ENCODE measurements at places on chromosomes 7 and 10.

- no peak for DNase-seq
Observed at GRCh38 chr10:19877466-19878255, 61.4 kb downstream of the PLXDC2 start.

DNA sequence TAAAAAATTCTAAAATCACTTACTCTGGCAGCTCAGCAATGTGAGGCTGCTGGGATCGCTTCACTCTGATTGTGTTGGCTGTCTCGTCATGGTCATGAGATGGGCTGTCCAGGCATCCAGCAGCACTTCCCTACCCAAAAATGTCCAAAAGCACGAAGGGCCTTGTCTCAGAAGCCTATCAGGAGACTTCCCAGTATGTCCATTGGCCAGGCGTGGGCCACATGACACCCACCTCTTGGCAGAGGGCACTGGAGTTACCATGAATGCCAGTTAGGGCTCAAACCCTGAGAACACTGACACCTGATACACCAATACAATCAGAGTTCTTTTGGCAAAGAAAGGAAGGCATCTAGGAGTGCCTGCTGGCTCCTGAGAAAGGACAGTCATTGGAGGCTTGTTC lies 27.0 kb upstream of the GLI3 start:
- DNase-seq: no peak

- no peak for DNase-seq
Observed at GRCh38 chr7:150524018-150524417, 9.3 kb downstream of the GIMAP7 start.

- DNase-seq: no peak
Observed at GRCh38 chr10:51023636-51024035, 50.7 kb upstream of the PRKG1 start.

DNA sequence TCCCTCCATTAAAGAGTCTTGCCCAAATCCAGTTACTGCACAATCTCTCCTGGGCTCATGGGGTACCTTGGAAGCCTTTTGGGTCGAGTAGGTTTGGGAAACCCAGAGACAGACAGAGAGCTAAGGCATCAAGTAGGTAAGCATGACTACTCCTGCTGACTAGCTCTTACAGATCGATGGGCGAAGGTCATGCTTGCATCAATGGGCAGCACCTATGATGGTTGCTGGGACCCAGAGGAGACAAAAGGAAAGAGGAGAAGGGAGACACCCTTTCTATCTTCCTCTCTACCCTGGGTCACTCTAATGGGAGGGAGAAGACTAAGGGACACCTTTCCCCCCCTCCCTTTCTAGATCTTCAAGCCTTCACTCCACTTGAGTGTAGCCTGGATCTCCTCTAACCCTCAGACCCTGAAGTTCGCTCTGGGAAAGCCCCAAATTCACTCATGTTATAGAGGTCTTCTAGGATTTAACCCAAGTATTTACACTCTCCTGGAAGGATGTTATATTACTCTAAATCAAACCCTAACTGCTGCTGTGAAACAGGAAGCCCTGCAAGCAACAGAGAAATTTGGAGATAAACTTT lies 31.6 kb upstream of the ZNF746 start:
- no peak for DNase-seq

DNA sequence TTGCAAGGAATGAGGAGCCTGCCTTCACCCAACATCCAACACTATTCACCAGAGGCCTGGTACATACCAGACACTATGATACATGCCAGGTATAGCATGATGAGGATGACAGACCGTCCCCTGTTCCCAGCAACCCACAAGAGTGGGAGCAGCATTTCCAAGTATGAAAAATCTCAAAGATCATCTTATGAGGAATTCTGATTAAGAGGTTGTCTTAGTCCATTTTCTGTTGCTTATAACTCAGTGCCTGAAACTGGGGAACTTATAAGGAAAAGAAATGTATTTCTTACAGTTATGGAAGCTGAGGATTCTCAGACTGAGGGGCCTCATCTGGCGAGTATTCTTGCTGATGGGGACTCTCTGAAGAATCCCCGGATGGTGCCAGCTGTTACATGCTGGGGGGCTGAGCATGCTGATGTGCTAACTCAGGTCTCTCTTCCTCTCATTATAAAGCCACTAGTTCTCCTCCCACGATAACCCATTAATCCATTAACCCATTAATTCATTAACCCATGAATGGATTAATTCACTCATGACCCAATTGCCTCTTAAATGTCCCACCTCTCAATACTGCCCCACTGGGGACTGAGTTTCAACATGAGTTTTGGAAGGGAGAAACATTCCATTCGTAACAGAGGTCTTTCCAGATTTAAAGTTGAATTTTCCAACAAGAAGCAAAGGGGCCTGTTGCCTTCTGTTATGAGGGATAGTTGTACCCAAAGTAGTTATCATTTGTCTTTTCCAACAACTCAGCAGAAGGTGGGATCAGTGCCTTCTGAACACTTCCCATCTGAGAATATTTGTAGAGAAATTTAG lies 173.9 kb downstream of the HERPUD2 start:
- DNase-seq: no peak

GRCh38 chr7:4631380-4632179 lies 50.5 kb upstream of the FOXK1 start:
- DNase-seq: no peak

DNA sequence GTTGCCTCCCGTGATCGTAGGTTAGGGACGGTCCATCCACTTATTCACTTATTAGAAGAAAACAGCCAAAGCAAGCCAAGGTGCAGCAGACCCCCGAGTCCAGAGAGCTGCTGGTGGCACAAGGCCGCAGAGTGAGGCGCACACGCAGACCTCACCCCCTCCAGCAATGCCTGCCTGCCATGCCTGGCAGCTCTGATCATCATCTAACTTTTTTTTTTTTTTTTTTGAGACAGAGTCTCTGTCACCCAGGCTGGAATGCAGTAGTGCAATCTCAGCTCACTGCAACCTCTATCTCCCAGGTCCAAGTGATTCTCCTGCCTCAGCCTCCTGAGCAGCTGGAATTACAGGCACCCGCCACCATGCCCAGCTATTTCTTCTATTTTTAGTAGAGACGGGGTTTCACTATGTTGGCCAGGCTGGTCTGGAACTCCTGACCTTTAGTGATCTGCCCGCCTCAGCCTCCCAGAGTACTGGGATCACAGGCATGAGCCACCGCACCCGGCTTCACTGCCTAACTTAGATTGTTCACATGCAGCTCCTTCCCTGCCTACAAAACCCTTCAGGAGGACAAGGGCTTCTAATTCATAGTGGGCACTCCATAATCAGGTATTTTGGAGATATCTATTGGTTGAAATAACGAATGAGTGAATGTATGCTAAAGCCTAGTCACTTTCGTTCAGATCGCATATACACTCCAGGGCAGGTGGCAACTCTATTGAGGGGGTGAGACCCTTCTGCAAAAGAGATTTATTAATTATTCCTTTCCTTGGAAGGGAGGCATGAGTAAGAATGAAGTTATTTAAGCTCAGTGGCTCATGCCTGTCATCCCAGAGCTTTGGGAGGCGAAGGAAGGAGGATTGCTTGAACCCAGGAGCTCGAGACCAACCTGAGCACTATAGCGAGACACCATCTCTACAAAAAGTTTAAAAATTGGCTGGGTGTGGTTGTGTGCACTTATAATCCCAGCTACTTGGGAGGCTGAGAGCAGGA lies 15.9 kb downstream of the TRIM56 start:
- no peak for DNase-seq

DNA sequence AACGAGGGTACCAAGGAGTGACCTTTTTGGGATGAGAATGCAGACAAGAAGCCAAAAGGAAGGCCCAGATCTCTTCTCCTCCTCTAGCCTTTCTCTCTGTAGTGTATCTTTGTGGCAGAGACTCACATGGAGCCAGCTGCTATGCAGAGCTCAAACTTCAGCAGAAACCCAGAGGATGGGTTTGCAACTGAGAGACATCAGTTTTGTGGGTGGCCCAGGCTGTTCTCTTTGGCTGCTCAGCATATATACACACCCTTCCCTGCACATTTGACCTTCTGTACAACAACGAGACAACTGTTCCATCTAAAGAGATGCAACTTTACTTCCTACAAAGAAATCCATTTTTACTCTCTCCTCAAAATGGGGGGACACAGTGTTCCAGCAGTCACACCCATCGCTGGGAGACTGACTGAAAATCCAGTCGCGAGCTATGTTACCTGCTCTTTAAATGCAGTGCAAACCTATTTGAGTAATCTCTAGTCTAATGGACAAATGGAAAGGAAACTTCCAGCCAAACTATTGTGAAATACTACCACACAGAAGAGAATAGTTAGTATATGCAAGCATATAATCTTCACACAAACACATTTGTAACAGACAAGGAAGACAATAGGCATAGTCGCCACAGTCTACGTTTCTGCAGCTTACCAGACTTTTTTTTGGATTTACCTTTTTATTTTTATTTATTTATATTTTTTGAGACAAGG lies 51.2 kb downstream of the GTF2I start:
- DNase-seq: no peak

GRCh38 chr7:156479596-156479995 lies 161.0 kb upstream of the RNF32 start:
- DNase-seq: no peak

DNA sequence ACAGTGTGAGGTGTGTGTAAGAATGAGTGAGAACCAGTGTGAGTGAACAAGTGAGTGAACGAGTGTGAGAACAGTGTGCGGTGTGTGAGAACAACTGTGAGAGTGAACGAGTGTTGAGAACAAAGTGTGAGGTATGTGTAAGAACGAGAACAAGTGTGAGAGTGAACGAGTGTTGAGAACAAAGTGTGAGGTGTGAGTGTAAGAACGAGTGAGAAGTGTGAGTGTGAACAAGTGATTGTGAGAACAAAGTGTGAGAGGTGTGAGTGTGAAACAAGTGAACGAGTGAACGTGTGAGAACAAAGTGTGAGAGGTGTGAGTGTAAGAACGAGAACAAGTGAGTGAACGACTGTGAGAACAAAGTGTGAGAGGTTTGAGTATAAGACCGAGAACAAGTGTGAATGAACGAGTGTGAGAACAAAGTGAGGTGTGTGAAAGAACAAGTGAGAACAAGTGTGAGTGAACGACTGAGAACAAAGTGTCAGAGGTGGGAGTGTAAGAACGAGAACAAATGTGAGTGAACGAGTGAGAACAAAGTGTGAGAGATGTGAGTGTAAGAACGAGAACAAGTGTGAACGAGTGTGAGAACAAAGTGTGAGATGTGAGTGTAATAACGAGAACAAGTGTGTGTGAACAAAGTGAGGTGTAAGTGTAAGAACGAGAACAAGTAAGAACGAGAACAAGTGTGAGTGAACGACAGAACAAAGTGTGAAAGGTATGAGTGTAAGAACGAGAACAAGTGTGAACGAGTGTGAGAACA lies 47.9 kb downstream of the ESYT2 start:
- no peak for DNase-seq

GRCh38 chr10:93565446-93565845 lies 1.0 kb upstream of the FFAR4 start:
- DNase-seq: no peak

DNA sequence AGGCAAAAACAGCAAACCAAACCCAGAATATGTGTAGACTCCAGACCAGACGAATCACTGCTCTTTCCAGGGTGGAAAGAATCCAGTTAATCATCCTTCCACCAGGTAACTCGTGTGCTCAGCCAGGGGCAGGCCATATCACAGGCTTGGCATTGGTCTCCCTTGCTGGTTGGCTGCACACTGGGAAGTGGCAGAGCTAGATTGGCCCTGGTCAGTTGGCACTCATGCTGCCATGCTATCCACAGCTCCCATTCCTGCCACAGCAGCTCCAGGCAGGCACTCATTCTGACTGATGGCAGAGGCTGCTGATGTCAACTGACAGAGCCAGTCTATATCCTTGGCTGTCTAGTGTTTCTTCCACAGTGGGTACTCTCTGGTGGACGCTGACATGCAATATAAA lies 9.7 kb upstream of the GDF10 start:
- DNase-seq: no peak

DNA sequence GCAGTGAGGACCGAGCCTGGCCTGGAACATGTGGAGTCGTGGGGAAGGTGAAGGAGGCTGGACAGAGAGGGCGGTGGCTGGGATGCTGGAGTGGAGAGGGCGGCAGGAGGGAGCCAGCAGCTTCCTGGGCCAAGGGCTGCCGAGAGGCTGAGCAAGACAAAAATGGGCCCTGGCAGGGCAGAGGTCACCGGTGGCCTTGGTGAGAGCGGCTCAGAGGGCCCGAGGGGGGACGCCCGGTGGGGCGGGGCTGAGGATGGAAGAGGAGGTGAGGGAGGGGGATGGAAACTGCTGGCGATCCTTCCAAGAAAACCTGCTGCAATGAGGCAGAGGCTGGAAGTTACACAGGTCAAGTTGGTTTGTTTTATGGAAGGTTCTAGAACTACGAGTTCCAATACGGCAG lies 69.5 kb downstream of the ELFN1 start:
- no peak for DNase-seq

DNA sequence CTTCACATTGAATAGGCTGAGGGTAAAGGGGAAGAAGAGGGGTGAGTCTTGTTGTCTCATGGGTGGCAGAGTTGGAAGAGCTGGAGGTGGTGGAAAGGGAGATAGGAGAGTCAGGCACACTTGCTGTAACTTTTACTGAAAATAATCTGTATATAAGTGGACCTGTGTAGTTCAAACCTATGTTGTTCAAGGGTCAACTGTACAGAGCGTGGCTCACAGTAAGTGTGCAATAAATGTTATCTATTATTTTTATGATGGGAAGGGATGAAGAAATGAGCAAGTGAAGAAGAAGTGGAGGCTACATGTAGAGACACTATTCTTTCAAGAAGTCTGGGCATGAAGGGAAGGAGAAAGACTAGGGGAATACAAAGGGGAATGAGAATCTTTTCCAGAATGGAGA lies 71.5 kb upstream of the FAM133B start:
- DNase-seq: no peak

DNA sequence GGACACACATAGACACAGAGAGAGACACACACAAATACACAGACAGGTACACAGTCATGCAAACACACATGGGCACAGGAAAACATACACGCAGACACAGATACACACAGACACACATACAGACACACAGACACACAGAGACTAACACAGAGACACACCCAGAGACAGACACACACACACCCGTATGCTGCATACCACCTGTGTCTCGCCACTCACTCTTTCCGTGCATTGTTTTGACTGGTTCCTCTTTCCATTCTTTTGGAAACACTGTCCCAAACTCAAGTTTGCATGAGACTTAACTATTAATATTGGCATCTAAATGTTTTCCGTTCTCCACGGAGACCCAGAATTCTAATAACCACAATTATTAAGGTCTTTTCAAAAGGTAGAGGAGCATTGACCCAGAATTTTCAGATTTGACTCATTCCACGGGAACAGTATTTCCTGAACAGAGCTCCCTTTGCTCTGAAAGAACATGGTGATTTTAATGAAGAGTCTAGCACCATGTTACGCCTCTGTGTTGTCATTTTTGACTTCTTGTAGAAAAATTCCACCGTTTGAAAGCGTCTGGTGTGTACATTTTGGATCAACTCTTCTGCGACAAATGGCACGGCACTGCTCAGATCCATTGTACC lies 141.2 kb upstream of the RNF32 start:
- DNase-seq: no peak

GRCh38 chr10:44352316-44353127 lies 32.4 kb downstream of the CXCL12 start:
- DNase-seq: no peak

DNA sequence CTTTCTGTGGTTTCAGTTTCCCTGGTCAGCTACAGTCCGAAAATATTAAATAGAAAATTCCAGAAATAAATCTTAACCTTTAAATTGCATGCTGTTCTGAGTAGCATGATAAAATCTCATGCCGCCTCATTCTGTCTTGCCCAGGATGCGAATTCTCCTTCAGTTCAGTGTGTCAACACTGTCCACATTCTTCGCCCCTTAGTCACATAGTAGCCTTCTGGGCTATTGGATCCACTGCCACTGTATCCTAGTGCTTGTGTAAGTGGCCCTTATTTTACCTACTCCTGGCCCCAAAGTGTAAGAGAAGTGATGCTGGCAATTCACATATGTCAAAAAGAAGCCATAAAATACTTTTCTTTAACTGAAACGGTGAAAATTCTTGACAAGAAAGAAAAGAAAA lies 129.6 kb downstream of the ZWINT start:
- no peak for DNase-seq

Data from cortex of kidney (tissue), 1 donor.